HCT116 (cell line): ENCODE measurements at places on chromosomes 6 and 20. TPM values are rescaled to one million over a fixed set of nuclear protein-coding genes. Genes with fewer than 3 reads are reported as not detected.

- H3K4me1 ChIP-seq = no peaks in the 10 kb centered on the region
- no peak overlapping the region for H3K27ac ChIP-seq
- no peaks in the 10 kb centered on the region for H3K36me3 ChIP-seq
- H3K4me3 ChIP-seq = no peak overlapping the region
- no peak for DNase-seq
Measured at GRCh38 chr20:1094751-1095150, 23.7 kb upstream of the PSMF1 start.

TXLNB gene
- 0.05 TPM for total RNA-seq

DNA sequence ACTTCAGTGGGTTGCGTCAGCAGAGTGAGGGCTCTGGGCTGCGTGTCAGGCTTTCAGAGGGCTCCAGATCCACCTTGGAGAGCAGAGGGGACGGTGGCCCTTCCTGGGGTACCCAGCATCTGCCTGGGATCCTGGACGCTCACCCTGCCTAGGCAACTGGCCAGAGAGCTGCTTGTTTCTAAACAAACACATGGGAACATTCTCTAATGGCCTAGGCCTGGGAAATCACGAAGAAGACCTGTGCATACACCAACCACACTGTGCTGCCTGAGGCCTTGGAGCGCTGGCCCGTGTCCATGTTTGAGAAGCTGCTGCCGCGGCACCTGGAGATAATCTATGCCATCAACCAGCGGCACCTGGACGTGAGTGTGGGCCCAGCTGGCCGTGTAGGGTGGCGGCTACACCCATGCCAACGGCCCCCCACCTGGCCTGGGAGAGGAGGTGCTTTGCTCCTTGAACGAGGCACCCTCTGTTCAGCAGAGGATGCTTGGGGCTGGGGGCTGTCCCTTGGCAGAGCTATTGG lies 32.2 kb downstream of the PYGB start:
- H3K36me3 ChIP-seq = peaks cover 8% of the 10 kb centered on the region
- no peak overlapping the region for H3K27ac ChIP-seq
- DNase-seq = no peak
- H3K4me1 ChIP-seq = no peaks in the 10 kb centered on the region

TGM2 gene
- total RNA-seq = 6.1 TPM

ASIP gene
- not detected for total RNA-seq

GRCh38 chr20:15600565-15600964 lies 972.7 kb downstream of the KIF16B start:
- H3K4me1 ChIP-seq = no peaks in the 10 kb centered on the region
- H3K27me3 ChIP-seq = no peaks in the 10 kb centered on the region
- no peak for DNase-seq
- no peak overlapping the region for H3K27ac ChIP-seq
- H3K36me3 ChIP-seq = no peaks in the 10 kb centered on the region
- H3K4me3 ChIP-seq = no peak overlapping the region

TRIM31 gene
- not detected for total RNA-seq

BHLHE23 gene
- not detected for total RNA-seq

LAMA2 gene
- 8.2 TPM for total RNA-seq

IL20RA gene
- 1.1 TPM for total RNA-seq
